ENCODE measurements at places on chromosomes 2 and 18. TPM values are rescaled to one million over a fixed set of nuclear protein-coding genes. Genes with fewer than 3 reads are reported as not detected.
A peak's percentile ranks its signal among the peaks of the same experiment; 100 is the strongest.

Gene L3MBTL4
- total RNA-seq, result 0.38 TPM

Gene PSMA8
- 3.3 TPM for total RNA-seq

Gene AKAIN1
- not detected for total RNA-seq

Gene ANKRD30BL
- not detected for total RNA-seq

Gene DSG2
- total RNA-seq, result 0.70 TPM

Gene PRSS56
- not detected for total RNA-seq

Gene DCC
- total RNA-seq, result not detected

Gene ELOA2
- total RNA-seq, result not detected

DNA sequence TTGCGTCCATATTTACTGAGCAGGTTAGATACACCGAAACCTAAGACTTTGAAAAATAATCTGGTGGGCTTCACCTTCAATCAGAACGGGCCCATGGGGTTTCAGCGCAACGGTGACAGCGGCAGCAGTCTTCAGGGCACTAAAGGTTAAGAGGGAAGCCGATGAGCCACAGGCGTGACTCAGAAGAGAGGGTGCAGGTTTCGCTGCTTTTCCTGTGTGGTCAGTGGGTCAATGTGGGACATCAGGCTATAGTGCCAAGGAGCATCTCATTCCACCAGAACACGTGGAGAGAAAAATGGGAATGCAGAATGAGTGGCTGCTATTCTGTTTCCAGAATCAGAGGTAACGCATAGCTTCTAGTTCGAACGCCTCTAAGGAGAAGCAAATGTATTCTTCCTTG, 8.9 kb downstream of the PTGR3 start:
- DNase-seq, result no peak

- DNase-seq, result no peak
These were observed 234.8 kb upstream of the PXDN start for GRCh38 chr2:1979138-1979537.

DNA sequence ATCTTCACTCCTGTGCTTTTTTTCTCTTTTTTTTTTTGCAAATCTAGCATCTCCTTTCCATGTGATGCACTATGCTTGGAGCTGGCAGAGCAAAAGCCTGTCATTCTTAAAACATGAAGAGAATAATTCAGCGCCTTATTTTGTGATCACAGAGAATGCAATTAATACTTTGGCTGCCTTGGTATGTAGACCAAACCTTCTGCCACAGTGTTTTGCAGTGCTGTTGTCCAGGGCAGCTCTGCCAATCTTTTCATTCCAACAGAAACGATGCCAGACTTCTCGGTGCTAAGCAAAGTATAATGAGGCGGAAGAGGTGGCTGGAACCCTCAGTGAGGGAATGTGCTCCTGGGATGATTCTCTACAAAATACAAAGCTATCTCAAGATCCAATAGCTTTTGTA, 25.6 kb downstream of the BCL2 start:
- no peak for DNase-seq

DNA sequence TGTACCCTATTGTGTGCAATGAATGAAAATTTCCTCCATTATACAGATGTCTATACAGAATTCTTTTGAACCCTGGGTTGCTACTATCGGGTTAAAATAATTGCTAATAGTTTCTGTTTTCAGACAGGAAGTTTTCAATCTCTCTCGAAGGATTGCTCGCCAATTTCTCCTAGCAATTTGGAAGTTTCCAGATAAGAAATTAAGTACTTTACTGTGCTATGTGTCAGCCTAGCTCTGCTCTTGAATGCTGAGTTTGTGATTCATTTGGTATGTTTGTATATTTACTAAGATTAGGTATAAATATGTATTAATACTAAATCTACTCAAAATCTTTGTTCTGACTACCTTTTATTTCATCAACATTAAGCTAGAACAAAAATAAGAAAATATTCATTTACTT, 74.6 kb upstream of the ARL5A start:
- no peak for DNase-seq

DNA sequence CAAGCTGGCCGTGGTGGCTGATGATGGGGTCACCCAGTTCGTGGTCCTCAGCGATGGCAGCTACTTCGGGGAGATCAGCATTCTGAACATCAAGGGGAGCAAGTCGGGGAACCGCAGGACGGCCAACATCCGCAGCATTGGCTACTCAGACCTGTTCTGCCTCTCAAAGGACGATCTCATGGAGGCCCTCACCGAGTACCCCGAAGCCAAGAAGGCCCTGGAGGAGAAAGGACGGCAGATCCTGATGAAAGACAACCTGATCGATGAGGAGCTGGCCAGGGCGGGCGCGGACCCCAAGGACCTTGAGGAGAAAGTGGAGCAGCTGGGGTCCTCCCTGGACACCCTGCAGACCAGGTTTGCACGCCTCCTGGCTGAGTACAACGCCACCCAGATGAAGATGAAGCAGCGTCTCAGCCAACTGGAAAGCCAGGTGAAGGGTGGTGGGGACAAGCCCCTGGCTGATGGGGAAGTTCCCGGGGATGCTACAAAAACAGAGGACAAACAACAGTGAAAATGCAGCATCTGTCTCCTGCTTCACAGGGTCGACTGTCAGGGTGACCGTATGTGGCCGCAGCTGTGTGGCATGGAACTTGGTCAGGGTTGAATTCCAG, 47.8 kb upstream of the INPP4A start:
- DNase-seq, result no peak

GRCh38 chr2:158659483-158659882, 135.6 kb upstream of the DAPL1 start:
- no peak for DNase-seq

GRCh38 chr2:134023854-134024253, 230.0 kb upstream of the MGAT5 start:
- DNase-seq, result no peak

- DNase-seq, result no peak
These were observed 88.4 kb downstream of the ICOS start for GRCh38 chr2:204024906-204025475.

DNA sequence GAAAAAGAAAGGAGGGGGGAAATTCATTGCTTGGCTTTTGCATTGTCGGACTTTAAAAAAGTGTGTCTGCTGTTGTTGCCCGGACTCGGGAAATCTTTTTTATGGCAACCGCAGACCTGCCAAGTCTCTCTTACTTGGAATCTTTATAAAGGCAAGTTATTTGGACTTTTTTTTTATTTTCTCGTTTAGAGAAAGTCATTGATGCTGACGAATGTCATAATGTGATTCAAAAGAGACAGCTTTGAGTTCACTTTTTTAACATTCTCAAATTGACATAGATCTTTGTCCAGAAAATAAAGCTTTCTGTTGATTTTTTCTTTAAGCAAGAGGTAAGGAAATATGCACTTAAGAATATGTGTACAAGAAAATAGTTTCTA, 651 bp upstream of the ZNF521 start:
- no peak for DNase-seq

GRCh38 chr2:8662239-8662879, 19.5 kb upstream of the ID2 start:
- DNase-seq, result no peak

- no peak for DNase-seq
These were observed 51.3 kb downstream of the TMEM247 start for GRCh38 chr2:46530639-46531038.

- no peak for DNase-seq
These were observed 37.7 kb upstream of the CTDP1 start for GRCh38 chr18:79641722-79642497.

- DNase-seq, result no peak
These were observed 45.3 kb upstream of the PSME4 start for GRCh38 chr2:54015798-54016699.

DNA sequence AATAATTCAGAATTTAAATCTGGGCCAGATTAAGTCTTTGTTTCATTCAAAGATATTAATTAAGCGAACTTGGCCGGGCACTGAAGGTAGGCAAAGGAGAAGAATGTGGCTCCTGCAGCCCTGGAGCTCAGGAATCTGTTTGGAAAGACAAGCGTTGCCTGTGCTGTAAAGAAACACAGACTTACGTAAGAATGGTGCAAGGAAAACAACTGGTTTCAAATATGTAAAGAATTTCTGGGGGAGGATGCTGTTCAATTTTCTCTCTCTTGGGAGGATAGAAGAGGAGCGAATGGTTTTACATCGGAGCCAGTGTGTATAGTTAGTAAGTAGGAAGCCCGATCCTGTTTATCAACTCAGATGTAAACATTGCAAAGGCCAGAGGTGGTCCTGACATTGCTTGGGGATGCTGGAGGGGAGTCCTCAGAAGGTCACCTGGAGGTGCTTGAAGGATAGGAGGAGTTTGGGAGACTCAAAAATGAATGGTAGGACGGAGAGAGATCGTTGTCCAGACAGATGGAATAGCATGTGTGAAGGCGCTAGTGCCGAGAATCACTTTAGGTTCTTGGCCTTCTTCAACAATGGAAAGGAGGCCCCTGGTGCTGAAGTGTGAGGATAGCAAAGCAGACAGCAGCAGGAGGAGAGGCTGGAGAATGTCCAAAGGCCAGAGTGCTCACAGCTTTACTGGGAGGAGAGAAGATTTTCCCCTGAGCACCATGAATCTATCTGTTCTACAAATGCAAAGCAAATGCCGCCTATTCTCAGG, 456.1 kb downstream of the LPIN1 start:
- no peak for DNase-seq

GRCh38 chr2:47206181-47206580, 51.1 kb upstream of the STPG4 start:
- no peak for DNase-seq

GRCh38 chr2:174331595-174332216, 3.0 kb upstream of the SP9 start:
- DNase-seq, result no peak

DNA sequence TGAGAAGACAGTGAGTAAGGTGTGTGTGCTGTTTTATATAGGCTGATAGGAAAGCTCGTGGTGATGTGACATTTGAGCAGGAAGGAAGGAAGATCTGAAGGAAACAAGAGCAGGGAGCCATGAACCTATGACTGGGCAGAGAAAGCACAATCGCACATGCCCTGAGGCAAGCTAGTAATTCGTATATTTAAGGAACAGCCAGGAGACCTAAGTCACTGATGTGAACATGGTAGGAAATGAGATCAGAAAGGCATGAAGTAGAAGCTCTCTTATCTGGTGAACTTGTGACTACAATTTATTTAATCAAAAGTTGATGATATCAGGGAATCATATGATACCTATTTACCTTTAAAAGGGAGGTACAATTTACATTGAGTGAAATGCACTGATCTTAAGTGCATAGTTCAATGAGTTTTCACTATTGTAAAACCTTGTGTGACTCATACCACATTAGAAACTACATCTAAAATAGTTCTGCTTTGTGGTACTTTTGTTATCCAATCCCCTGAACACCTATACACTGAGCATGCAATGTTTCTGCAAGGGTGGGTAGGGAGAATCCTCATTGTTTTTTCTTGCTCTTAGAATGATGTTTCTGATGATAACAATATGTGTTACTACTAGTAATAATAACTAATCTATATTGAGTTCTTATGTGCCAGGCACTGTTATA, 67.5 kb downstream of the GALNT13 start:
- no peak for DNase-seq

- no peak for DNase-seq
These were observed 76.1 kb upstream of the AQP4 start for GRCh38 chr18:26941584-26941983.

GRCh38 chr2:141957827-141958450, 172.9 kb downstream of the LRP1B start:
- no peak for DNase-seq

DNA sequence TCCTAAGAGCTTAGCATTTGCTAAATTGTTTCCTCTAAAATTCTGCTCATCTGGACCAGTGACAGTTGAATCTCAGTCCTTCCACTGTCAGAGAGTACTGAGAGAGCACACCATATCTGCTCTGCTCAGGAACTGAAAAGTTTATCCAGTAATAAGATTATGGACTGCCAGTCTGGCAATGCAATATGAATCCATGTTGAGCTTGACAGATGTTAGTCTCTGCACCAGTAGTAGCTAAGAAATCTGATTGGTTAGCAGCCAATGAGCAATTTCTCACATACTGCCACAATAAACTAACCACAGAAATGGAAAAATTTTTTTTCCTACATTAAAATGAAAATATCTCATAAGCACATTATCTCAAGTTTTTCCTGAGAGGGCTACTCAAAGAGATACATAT, 2.3 kb downstream of the PRKD3 start:
- no peak for DNase-seq

DNA sequence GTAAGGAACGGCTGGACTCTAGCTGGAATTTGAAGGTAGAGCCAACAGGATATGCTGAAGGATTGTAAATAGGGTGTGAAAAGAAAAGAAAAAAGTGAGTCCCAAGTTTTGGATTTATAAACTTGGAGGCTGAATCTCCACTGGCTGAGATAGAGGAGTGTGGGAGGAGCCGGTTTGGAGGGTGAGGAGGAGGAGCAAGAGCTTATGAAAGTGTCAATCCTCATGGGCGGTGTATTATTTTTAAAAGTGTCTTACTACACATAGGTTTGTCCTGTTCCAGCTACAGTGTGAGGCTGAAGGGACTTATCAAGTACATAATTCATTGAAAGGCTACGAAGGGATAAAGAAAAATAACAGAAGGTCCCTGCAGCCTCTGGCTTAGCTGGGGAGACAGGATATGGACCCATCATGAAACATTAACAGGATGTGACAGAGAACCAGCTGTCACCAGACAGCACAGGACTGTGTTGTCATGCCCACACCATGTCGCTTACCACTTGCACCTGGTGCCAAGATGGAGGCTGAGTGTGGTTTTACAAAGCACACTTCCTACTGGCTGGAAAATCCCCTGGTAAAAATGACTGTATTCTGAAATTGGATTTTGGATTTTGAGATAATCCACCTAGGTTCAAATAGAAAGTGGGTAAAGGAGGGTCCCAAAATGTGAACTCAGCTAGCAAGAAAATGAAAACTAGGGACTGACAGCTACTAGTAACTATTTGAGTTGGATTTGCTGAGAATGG, 2.5 kb upstream of the MREG start:
- peak; percentile 63 for DNase-seq

GRCh38 chr2:222973733-222974132, 78.3 kb upstream of the KCNE4 start:
- DNase-seq, result no peak

DNA sequence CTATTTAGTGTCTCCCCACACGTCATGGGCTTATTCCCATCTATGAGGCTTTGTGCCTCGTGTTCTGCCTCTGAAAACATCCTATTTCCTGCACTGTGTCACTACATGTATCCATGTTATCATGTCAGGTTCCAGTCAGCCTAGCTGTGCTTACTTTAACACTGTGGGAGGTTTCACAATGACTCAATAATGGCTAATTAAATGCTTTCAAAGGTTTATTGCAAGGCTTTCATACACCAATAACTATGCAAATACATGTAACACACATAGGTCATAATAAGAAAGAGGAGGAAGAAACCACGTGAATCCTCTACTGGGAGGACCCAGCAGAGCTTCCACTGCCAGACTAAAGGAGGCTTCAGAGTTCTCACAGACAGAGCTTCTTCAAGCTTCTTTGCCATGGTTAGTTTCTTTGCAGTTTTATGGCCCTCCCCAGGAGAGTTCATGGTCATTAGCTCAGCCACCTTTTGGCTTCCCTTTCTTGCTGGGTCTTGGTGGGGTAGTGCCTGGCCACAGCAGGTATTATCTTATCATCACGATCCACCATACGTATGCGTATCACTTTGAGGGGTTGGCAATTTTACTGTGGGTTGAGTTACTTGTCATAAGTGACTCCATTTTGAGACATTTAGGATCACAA, 5.1 kb upstream of the COLEC12 start:
- DNase-seq, result no peak

- DNase-seq, result no peak
These were observed 77.2 kb downstream of the SH3BP4 start for GRCh38 chr2:235029054-235029453.

All from activated naive CD8-positive, alpha-beta T cell treated with anti-CD3 and anti-CD28 coated beads for 36 hours (primary cell).